ENCODE measurements at places on chromosomes 16 and 17.

DNA sequence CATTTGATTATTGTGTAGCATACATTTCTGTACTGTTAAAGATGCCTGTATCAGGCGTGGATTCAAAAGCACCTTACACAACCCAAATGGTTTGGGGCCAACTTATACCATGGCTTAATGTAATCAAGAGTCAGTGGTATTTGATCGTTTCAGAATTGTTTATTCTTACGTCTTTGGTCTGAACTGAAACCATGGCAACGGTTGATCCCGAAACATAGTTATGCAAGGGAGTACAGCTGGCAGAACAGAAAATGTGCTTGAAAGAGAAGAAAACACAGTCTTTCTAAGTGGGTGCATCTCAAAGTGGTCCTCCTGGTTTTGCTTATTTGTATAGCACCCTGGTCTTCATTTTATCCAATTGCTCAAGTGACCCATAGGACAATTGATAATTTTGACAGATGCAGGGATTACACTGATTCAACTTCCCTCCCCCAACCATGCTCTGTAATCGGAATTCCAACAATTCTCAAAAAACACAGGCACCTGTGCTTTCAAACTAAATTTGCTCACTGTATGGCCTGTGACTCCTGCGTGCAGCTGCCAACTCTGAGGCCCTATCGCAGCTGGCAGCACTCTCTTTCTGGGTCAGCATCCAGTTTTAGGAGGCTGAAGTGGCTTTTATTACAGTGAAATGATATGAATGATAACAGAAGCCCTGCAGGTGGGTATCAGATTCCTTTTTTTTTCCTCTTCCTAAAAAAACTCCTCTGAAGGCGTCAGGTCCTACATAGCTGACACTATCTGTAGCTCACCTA, 77.0 kb upstream of the AXIN2 start:
- DNase-seq, result peak; percentile 27

GRCh38 chr16:10752843-10753523, 9.3 kb downstream of the NUBP1 start:
- no peak for DNase-seq

DNA sequence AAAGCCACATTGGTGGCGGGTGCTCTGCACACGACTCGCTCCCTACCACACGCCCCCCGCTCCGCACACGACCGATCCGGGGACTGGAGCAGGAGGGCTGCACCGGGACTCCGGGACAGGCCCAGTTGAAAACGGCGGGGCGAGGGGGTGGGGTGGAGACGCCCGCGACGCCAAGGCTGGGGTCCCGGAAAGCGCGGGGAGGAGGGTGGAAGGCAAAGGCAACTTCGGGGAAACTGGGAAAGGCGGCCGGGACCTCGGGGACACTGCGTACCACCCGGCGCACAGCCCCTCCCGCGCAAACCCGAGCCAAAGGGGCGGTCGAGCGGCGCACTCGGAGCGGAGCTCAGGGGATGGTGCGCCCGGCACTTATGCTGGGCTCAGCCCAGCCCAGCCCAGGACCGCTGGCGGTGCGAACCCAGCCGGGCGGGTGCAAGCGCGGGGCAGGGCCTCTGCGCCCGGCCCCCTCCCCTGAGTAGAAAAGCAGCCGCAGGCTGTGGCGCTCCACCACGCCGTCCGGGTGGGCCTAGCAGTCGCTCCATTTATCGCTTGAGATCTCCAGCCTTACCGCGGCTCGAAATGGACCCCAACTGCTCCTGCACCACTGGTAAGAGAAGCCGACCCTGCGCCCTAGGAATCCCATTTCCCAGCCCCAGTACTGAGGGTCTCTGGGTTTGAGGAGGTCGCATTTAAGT, at the start of gene MT1M:
Gene MT1M, plus strand, starts transcription at position 504 of the 692 bp plus-strand sequence. Its CDS starts 73 bp downstream, at position 577.
- no peak for DNase-seq

DNA sequence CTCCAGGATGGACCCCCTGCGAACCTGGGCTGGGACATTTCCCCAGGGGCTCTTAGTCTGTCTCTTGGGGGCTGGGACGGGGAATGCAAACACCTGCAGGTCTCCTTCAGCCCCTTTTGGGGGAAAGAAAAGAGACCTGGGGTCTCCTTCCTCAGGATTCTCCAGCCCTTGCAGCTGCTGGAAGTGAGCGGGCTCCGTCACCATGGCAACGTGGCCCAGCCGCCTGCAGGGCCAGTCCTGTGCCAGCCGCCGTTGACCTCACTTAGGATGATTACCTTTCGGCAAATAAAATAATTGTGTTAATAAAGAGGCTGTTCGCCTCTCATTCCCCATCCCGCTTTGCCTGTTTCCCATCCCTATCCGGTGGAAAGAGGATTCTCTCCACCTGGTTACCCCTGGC, 25.7 kb downstream of the MRM1 start:
- DNase-seq, result no peak

- DNase-seq, result no peak
Measured at GRCh38 chr16:85728879-85729278, 22.0 kb downstream of the C16orf74 start.
